ENCODE measurements at places on chromosomes 12 and 14. TPM values are rescaled to one million over a fixed set of nuclear protein-coding genes. Genes with fewer than 3 reads are reported as not detected.

ABCB9 gene
- 41.6 TPM for polyA plus RNA-seq

RPL10L gene
- 182 TPM for polyA plus RNA-seq

CCDC198 gene
- 3.8 TPM for polyA plus RNA-seq

SPTB gene
- 3.3 TPM for polyA plus RNA-seq

Data from testis (tissue), 5 donors.